ENCODE measurements at places on chromosomes 3 and 15.

DNA sequence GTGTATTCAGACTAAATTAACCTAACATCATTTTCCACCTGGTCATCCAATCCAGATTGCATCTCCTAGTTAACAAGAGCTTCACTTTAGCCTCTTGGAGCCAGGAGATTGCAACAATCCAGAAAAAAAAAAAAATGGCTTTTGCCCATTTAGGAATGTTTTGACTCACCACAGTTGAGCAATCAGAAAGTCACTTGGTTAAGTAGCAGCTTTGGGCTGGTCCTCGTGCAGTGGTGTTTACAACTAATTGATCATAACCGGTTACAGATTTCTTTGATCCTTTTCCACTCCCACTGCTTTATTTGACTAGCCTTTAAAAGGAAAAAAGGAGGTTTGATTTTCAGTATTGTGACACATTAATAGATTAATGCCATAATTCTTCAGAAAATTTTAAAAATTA is 688.8 kb upstream of the CCDC54 start:
- DNase-seq, result no peak

GRCh38 chr3:185648396-185648795 is 62.3 kb downstream of the SENP2 start:
- no peak for DNase-seq

GRCh38 chr3:14203521-14204079 is 25.0 kb downstream of the LSM3 start:
- DNase-seq, result no peak

- no peak for DNase-seq
Observed at GRCh38 chr3:57100046-57100695, 39.7 kb downstream of the SPATA12 start.

DNA sequence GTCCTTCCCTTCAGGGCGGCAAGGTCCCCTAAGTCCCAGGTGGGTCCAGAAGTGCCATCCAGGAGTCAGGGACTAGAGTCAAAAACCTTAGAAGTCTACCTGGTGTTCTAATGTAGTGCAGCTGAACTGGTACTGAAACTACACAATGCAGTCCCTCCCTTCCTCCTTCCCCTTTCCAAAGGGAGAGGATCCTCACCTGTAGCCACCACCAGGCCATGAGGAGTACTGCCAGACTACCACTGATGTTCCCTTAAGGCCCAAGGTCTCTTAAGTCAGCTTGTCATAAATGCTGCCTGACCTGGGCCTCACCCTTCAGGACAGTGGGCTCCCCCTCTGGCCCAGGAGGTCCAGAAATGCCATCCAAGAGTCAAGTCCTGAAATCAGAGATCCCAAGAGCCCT is 98.9 kb downstream of the ULK4 start:
- no peak for DNase-seq

- no peak for DNase-seq
Observed at GRCh38 chr15:67103869-67104268, 38.5 kb downstream of the SMAD3 start.

DNA sequence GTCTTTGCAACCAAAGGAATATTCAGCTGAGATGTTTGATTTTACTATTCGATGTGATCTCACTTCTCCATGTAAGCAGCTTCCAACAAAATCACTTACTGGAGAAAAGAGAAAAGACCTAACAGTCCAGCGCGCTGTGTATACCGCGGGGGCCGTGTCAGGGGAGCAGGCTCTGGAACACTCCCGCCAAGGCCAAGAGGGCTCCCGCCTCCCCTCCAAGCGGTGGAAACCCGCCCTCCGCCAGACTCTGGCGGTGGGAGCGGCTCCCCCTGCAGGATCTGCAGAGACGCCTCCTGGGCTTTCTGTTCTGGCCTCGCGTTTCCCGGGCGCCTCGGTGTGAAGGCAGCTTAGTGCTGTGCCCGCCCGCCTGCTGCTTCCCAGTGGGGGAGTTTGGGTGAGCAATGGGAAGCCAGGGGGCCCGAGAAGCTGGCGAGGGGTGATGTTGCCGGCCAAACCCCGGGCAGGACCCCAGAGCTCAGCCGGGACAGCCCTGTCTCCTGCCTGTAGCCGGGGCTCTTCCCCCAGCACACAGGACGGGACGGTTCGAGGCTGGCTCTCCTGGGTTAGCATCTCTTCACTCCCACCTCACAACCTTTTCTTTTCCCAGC is 36.3 kb downstream of the CHST14 start:
- DNase-seq, result no peak

DNA sequence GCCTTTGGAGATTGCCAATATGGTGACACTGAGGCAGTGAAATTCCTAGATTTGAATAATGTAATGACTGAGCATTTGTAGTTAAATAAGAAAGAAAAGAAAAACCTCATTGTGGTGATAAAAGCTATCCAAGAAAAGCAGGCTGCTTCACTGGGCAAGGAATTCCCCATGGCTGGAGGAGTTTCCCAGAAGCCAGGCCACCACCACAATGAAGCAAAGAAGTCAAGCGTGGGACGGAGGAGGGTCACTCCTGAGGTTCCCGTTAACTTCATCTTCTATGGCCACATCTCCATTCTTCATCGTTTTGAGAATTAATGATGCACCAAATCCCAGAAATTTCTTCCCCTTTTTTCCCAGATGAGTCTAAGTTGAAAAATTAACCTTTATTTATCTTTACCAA is 185.8 kb upstream of the BCL6 start:
- no peak for DNase-seq

DNA sequence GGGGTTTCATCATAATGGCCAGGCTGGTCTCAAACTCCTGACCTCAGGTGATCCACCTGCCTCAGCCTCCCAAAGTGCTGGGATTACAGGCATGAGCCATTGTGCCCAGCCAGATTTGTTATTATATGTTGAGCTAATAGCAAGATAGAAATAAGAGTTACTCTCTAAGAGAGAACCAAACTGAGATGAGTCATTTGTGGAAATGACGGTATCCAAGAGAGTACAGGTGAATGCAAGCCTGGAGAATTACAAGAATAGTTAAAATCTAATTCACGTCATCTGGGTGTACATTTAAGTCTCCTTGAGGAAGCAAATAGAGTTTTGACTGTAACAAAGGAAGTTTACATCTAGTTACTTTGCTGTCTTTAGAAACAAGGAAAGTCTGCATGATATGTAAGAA is 12.0 kb upstream of the CDIN1 start:
- DNase-seq, result no peak

GRCh38 chr3:11392860-11393114 is 120.6 kb downstream of the ATG7 start:
- no peak for DNase-seq

DNA sequence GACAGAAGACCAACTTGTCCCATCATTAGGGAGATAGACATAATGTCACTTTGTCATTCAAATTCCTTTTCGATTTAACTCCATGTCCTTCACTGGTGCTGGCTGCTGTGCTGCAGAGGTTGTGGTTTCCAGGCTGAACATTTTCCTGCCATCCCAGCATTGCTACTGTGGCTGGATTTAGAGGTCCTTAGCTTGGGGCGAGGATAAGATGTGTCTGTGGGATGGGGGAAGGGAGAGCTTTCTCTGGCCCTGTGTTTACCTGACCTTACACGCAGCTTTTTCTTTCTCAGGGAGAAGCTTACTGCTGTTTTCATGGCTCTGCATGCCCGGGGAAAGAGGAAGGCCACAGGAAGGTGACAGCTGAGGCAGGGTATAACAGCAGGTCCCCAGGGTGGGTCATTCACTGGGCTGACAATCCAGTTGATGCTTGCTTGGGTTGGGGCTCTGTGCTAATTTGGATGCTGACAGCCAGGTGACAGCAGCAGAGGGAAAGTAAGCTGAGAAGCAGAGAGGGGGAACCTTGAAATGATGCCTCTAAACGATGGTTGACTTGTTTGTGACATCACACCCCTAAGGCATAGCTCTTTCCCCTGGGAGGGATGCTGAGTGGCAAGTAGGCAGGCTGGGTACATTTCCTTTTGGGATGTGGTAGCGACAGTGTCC is 326.9 kb upstream of the CTNNB1 start:
- DNase-seq, result no peak

GRCh38 chr3:132416161-132416560 is 1.1 kb upstream of the DNAJC13 start:
- no peak for DNase-seq

GRCh38 chr3:98807561-98807960 is 44.4 kb downstream of the ST3GAL6 start:
- DNase-seq, result no peak

DNA sequence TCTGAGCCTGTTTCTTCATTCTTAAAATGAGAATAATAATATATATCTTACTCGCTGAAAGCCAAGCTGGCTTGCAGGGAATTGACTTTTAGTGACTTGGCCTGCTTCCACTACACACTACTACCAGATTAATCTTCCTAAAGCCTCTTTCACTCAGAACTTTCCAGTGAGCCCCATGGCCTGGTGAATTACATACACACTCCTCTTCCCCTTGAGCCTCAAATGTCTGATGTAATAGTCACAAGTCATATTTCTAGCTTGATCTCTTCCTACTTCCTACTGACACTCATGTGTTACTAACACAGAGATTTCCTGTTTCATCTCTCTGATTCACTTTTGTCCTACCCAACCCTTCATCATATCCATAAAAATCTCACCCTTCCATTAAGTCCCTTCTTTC is 82.7 kb upstream of the SOX2 start:
- DNase-seq, result no peak

DNA sequence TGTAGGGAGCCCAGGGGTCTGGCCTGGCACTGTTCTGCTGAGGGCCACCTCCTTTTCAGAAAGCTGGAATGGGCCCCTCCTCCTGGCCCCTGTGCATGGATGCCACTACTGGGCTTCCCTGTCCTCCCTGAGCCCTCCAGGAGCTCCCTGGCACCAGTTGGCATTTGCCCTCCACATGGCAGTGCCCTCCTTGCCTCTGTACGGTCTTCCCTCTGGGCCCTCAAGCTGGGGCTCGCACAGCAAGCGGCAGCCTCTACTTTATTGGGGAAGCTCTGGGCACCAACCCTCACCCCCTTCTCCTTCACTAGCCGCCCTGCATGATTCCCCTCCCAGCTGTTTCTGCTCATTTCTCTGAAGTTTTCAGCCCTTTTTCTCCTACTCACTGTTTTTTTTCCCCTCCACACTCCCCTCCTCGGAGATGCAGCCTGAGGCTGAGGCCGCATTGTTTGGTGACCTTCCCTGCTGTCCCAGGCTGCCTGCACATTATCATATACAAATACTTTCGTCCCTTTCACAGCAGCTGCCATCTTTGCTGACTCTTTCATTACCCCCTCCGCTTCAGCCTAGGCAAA is 127.3 kb downstream of the EEFSEC start:
- DNase-seq, result no peak

DNA sequence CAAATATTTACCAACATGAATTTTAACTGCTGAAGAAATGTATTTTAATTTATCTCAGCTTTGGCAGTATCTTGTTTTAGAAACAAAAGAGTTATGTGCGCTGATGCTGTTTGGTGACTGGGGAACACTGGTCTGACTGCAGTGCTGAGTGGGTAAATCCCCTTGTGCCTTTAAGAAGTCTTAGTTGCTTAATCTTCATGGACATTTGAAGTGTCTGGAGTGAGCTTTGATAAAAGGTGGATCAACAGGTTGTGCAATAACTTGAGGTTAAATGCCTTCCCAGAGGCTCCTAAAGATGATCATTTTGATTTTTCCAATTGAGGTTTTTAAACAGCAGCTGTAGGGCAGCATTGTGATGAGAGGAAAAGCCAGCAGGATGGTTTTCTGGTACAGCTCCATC is 68.7 kb downstream of the TP63 start:
- no peak for DNase-seq

- DNase-seq, result no peak
Observed at GRCh38 chr15:36654866-36655265, 75.4 kb downstream of the CDIN1 start.

- DNase-seq, result no peak
Observed at GRCh38 chr15:59952960-59953359, 51.2 kb upstream of the FOXB1 start.

- DNase-seq, result no peak
Observed at GRCh38 chr3:190119461-190120268, 1.0 kb downstream of the P3H2 start.

GRCh38 chr3:144162042-144162441 is 190.4 kb downstream of the DIPK2A start:
- no peak for DNase-seq

- DNase-seq, result no peak
Observed at GRCh38 chr3:105832644-105833043, 36.2 kb downstream of the CBLB start.

- DNase-seq, result no peak
Observed at GRCh38 chr3:24810881-24811280, 316.2 kb upstream of the THRB start.

DNA sequence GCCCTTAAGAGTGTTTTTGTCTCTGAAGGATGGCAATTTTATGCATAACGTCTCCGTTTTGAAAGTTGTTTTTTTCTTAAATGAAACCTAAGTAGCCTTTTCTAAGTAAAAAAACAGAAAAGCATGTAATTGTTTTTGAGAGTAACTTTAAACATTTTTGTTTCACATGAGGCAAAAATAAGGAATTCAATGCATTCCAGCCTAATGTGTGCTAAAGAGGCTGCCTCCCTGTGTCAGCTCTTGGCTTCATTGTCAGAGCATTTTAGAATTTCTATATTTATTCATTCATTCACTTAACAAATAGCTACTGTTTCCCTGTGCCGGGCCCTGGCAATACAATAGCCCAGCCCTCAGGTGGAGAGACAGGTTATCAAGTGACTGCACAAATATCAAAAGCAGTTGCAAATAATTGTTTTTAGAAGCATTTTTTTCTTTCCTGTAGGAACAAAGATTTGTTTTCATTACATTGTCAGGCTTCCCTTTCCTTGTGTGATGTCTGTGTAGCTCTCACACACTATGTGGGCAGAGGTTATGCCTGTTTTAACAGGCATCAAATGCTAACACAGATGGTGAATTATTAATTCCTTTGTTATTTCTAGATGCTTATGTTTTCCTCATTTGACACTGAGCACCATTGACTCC is 81.9 kb downstream of the CCK start:
- DNase-seq, result no peak

DNA sequence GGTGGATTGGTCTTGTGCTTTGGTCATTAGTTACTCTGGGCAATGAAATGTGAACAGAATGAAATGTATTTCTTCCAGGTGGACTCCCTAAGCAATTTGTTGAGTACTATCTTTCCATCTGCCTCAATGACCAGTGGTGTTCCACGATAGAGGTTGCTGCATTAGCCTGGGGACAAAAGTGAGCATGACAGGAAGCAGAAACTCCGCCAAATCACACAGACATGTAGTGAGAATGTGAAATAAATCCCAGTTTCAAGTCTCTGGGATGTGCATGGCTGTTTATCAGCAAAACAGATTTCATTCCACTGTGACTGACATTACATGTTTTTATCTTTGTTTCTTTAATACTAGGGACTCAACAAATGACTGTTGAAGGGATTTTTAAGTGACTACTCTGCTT is 63.3 kb upstream of the DCBLD2 start:
- DNase-seq, result no peak
